ENCODE measurements at places on chromosomes 5 and 9.

GRCh38 chr5:130985776-130986175 is 179.3 kb downstream of the HINT1 start:
- DNase-seq: no peak

- no peak for DNase-seq
Measured at GRCh38 chr5:98742396-98743073, 30.9 kb upstream of the RGMB start.

DNA sequence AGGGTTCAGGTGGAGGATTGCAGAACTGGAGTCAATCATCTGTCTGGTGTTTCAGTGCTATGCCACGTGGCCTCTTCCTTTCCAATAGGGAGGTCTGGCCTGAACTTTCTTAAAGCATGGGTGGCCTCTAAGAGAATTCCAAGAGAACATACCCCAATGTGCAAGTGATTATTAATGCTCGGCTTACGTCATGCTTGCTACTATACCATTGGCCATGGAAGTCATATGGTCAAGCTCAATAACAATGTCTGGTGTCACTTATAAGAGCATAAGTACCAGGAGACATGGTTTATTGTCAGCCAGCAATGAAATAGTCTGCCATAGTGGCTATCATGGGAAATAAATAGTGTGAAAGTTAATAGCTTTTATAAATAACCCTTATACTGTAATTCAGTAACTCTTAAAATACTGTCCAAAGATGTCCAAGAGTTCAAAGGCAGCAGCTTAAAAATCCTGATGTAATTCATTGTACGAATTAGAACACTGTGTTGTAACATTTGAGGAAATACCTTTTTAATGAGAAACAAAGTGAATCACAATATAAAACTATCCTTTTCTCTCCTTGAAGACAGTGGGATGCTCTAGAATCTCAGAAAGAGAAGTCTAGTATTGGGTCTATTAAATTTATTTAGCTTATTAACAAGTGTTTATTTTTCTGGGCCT is 355.4 kb upstream of the PRR16 start:
- no peak for DNase-seq

- DNase-seq: no peak
Measured at GRCh38 chr5:14064841-14065240, 78.3 kb upstream of the TRIO start.

DNA sequence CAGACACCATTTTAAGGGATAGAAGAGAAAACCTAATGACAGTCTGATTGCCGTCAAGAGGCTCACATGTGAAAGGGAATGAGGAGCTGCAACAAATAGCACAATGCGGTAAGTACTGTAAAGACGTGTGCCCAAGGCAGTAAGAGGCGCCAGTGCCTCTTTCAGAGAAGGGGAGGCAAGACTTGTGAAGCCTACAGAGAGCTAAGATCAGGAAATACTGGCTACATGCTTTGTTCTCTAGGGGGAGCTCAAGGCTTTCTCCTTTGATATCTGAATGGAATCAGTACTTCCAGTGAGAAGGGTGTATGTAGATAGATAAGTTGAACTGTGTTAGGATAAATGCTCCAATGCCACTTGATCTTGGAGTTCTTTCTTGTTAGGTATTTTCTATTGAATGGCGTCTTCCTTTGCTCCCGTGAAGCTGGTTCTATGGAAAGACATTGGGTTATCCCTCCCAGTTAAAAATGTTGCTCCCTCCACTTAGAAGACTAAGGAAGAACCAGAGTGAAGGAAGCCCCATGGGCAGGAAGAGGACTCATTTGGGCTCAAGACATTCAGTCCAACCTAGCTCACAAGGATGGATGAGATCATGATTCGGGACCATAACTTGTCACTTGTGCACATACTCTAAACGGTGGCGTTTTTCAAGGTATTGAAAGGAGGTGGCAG is 23.5 kb upstream of the ALDOB start:
- DNase-seq: no peak

GRCh38 chr5:128532127-128532526 is 5.9 kb downstream of the FBN2 start:
- no peak for DNase-seq

DNA sequence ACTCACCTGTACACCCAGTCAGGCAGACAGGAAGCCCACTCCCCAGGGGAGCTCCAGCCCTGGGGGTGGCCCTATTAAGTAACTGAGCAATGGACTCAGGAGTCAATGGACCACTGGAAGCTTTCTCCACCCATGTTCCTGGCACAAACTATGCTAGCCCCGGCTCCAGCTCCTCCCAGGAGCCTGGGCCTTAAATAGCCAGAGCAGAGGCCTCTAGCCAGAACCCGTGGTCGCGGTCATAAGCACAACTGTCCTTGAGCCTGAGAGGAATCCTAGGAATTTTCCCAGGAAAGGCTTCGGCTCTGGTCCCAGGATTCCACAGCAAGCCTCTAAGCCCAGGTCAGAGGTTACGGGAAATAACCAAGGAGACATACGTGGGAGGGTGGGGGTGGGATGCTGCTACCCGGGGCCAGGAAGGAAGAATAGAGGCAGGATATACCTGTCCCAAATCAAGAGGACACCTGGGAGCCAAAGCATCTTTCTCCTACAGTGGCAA is 5.5 kb downstream of the SEPTIN8 start:
- no peak for DNase-seq

GRCh38 chr5:180586204-180586603 is 5.1 kb downstream of the SCGB3A1 start:
- DNase-seq: no peak

DNA sequence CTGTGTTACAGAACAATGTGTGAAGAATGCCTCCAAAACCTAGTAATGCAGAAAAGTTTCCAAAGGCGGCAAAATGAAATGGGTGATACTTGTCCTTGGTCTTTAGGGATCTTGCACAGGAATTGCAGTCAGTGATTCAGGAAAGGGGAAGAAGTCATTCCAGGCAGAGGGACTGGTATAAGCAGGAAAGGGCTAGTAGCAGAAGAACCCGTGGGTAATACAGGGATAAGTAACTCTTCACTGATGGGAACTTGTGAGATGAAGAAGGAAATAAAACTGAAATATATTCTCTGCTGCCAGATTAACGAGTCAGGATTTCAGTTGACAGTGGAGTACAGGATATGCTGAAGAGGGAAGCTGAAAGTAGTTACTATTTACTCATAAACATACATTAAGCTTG is 1.2 kb downstream of the SRFBP1 start:
- no peak for DNase-seq

Measured in NCI-H187 treated with DMSO at 0.1 percent for 48 hours (cell line).